Caco-2 (cell line): ENCODE measurements at places on chromosomes 3 and 15. TPM values are rescaled to one million over a fixed set of nuclear protein-coding genes. Genes with fewer than 3 reads are reported as not detected.
A peak's percentile ranks its signal among the peaks of the same experiment; 100 is the strongest.

- peaks cover 1% of the 10 kb centered on the region; the same call in 1 of the 2 replicates for H3K36me3 ChIP-seq
- DNase-seq: no peak
- H3K27ac ChIP-seq: no peak overlapping the region
- H3K27me3 ChIP-seq: no peaks in the 10 kb centered on the region
- no peak overlapping the region for H3K4me3 ChIP-seq
- no peaks in the 10 kb centered on the region for H3K4me1 ChIP-seq
These were observed 32.3 kb downstream of the TSPAN3 start for GRCh38 chr15:77038312-77039216.

GRCh38 chr15:71296315-71296679, 181.0 kb downstream of the THSD4 start:
- no peaks in the 10 kb centered on the region for H3K27me3 ChIP-seq
- H3K27ac ChIP-seq: no peak overlapping the region
- H3K36me3 ChIP-seq: no peaks in the 10 kb centered on the region

GRCh38 chr3:22886439-22887068, 316.6 kb upstream of the UBE2E2 start:
- H3K36me3 ChIP-seq: no peaks in the 10 kb centered on the region
- H3K4me1 ChIP-seq: no peaks in the 10 kb centered on the region
- DNase-seq: no peak
- no peak overlapping the region for H3K4me3 ChIP-seq
- no peaks in the 10 kb centered on the region for H3K27me3 ChIP-seq

- no peak overlapping the region for H3K27ac ChIP-seq
- H3K4me3 ChIP-seq: no peak overlapping the region
- DNase-seq: no peak
- no peaks in the 10 kb centered on the region for H3K27me3 ChIP-seq
These were observed 28.0 kb upstream of the TMOD3 start for GRCh38 chr15:51801391-51801835.

- H3K36me3 ChIP-seq: no peaks in the 10 kb centered on the region
- no peaks in the 10 kb centered on the region for H3K27me3 ChIP-seq
- no peak overlapping the region for H3K4me3 ChIP-seq
- H3K4me1 ChIP-seq: peaks cover 38% of the 10 kb centered on the region
- no peak for DNase-seq
These were observed 381.6 kb downstream of the FOXP1 start for GRCh38 chr3:71201939-71202338.

GRCh38 chr3:49461443-49462171, 8.5 kb upstream of the DAG1 start:
- H3K36me3 ChIP-seq: no peaks in the 10 kb centered on the region
- no peak overlapping the region for H3K4me3 ChIP-seq
- H3K27me3 ChIP-seq: no peaks in the 10 kb centered on the region
- H3K4me1 ChIP-seq: peaks cover 70% of the 10 kb centered on the region
- H3K27ac ChIP-seq: peak overlapping the region; percentile 91

DNA sequence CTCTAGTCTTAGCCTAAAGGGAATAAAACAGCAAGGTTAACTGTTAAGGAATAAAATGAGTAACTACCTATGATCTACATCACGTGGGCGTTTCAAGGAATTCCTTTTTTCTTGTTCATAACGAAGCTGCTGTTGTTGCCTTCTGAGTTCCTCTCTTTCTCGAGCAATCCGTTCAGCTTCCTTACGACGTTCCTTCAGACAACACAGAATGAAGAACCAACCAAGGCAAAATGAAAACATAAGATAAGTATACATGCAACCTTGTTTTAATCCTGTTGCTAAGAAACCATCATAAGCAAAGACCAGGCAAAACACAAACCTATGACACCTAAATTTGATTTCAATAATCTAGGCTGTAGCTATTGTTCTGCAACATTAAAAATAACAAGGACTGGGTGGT, 44.1 kb downstream of the SLTM start:
- DNase-seq: no peak
- H3K27me3 ChIP-seq: no peaks in the 10 kb centered on the region
- no peaks in the 10 kb centered on the region; the same call in 1 of the 2 replicates for H3K36me3 ChIP-seq
- H3K27ac ChIP-seq: no peak overlapping the region
- no peak overlapping the region for H3K4me3 ChIP-seq

DNA sequence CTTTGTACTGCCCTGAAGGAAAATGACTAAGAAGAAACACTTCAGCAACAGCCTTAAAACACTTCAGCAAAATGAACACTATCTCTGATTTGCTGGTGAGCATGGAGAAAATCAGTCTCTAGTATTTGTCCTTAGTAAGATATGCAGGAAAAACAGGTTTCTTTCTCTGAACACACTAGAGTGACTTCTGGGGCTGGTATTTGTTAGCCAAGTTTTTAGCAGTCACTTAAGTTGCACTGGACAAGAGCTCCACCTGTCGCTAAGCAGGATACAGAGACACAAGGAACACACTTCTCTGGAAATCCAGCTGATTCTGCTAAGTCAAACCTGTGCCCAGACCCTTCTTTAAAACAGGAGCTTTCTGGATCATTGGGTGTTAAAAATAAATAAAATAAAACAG, 65.3 kb downstream of the CHAC1 start:
- no peak overlapping the region for H3K27ac ChIP-seq
- 0 out of 2 replicates have a peak, but pooled peaks cover 5% of the 10 kb centered on the region for H3K4me1 ChIP-seq
- no peaks in the 10 kb centered on the region for H3K27me3 ChIP-seq

- no peaks in the 10 kb centered on the region for H3K27me3 ChIP-seq
- no peak for DNase-seq
- no peak overlapping the region for H3K4me3 ChIP-seq
- no peaks in the 10 kb centered on the region for H3K36me3 ChIP-seq
These were observed 257.9 kb downstream of the UACA start for GRCh38 chr15:70505411-70505919.

DNA sequence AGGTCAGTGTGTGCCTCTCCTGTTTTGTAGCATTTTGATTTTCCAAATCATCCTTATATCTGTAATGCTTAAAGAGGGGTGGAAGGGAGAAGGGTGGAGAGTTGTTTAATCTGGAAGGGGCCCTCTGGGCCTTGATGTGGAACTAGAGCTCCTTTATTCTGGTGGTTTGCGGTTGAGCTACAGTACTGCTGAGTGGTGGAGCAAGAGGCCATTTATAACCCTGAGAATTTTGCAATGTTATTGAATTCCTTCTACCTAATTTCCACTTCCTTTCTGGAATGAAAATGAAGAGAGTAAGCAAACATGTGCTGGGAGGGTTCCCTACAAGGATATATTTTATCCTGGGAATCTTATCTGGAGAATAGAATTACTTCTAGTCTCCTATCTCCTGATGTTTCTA, 35.3 kb upstream of the TUBGCP5 start:
- no peaks in the 10 kb centered on the region; the same call in 1 of the 2 replicates for H3K27me3 ChIP-seq
- no peak overlapping the region for H3K4me3 ChIP-seq
- H3K36me3 ChIP-seq: no peaks in the 10 kb centered on the region
- no peak overlapping the region for H3K27ac ChIP-seq
- peaks cover 7% of the 10 kb centered on the region for H3K4me1 ChIP-seq
- DNase-seq: no peak

- no peaks in the 10 kb centered on the region for H3K36me3 ChIP-seq
- H3K4me3 ChIP-seq: no peak overlapping the region
- H3K4me1 ChIP-seq: no peaks in the 10 kb centered on the region
- no peak for DNase-seq
These were observed 21.3 kb downstream of the FRMD5 start for GRCh38 chr15:44173813-44174212.

DNA sequence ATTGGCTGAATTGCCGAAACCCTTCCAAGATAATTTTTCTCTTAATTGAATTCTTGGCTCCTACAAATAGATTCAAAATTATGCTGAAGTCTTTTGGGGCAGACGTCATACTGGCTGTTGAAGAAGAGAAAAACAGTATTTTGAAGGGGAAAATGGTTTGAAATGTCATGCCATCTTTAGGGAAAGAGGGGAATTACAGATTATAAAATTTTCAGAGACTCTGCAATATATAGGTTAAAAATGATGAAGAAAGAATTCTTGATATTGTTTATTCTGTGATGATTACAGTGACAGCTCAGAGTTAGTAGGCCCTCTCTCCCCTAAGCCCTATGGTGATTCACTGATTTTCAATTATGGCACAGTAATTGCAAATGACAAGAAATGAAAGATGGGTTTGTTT, 86.1 kb downstream of the CGNL1 start:
- H3K27me3 ChIP-seq: no peaks in the 10 kb centered on the region
- DNase-seq: no peak
- H3K4me1 ChIP-seq: no peaks in the 10 kb centered on the region

DNA sequence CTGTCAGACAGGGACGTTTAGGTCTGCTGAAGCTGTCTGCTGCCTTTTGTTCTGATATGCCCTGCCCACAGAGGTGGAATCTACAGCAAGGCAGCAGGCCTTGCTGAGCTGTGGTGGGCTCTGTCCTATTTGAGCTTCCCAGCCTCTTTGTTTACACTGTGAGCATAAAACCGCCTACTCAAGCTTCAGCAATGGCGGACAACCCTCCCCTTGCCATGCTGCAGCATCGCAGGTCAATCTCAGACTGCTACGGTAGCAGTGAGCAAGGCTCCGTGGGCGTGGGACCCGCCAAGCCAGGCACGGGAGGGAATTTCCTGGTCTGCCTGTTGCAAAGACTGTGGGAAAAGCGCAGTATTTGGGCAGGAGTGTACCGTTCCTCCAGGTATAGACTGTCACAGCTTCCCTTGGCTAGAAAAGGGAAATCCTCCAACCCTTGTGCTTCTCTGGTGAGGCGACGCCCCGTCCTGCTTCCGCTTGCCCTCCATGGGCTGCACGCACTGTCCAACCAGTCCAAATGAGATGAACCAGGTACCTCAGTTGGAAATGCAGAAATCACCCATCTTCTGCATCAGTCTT, 71.4 kb downstream of the SPSB4 start:
- H3K36me3 ChIP-seq: no peaks in the 10 kb centered on the region
- no peak overlapping the region for H3K27ac ChIP-seq
- no peak overlapping the region for H3K4me3 ChIP-seq
- no peaks in the 10 kb centered on the region; the same call in 1 of the 2 replicates for H3K27me3 ChIP-seq
- DNase-seq: no peak

DNA sequence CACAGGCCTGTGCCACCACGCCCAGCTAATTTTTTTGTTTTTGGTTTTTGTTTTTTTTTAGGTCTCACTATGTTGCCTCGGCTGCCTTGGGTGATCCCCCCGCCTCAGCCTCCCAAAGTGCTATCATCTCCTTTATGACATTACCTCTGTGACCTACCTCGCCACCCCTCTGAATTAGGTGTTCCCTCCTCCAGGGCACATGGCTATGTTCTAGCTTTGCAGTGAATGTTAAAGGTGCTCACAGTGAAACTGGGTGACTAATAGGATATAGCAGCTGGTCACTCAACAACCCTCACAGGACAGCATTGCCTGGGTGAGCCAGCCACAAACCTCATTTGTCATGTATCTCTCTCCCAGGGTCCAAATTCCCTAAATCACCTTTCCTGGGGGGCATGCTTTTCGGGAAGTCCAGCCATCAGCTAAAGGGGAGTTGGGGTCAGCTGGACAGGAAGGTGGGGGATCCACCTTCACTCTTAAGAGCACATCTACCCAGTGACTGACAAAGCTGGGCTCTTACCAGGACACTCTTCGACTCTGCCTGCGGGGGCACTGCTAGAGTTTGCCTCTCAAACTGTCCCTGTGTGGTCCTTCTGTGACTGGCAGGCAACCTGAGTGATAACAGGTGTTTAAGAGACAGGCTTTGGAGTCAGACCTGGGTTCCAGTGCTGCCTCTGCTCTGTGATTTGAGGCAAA, 1.6 kb upstream of the TTLL3 start:
- no peak overlapping the region for H3K4me3 ChIP-seq
- H3K27ac ChIP-seq: peak overlapping the region; percentile 87
- no peaks in the 10 kb centered on the region for H3K27me3 ChIP-seq
- peaks cover 12% of the 10 kb centered on the region for H3K4me1 ChIP-seq

GRCh38 chr3:46561951-46562350, 4.2 kb downstream of the LRRC2 start:
- no peaks in the 10 kb centered on the region for H3K36me3 ChIP-seq
- peaks cover 14% of the 10 kb centered on the region; the same call in 1 of the 2 replicates for H3K4me1 ChIP-seq
- no peak for DNase-seq

DNA sequence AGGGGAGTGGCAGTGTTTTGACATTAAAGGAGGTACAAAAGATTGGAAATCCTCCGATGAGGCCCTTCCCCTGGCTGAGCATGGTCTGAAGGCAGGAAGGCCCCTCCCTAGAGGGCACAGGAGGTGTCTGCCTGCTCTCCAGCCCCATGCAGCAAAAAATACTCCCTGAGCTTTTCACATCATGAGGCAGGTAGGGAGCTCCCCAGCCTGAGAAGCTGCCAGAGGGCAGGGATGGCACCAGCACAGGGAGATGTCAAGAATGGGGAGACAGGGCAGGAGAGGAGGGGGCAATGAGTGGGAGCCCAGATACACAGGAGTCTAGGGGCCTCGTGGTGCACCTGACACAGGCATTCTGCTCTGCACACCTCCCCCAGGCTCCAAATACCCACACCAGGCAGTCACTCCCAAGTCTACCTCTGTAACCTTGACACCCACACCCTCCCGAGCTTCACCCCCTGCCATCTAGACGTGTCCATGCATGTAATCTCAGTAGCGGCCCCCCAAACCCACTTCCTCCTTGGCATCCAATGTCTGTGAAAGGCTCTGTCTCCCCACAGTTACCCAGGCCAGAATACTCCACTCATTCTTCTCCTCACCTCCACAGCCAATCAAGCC, 22.9 kb downstream of the GRAMD2A start:
- H3K27ac ChIP-seq: no peak overlapping the region
- no peaks in the 10 kb centered on the region for H3K27me3 ChIP-seq
- no peak for DNase-seq
- H3K36me3 ChIP-seq: no peaks in the 10 kb centered on the region
- H3K4me1 ChIP-seq: peaks cover 13% of the 10 kb centered on the region
- no peak overlapping the region for H3K4me3 ChIP-seq

DNA sequence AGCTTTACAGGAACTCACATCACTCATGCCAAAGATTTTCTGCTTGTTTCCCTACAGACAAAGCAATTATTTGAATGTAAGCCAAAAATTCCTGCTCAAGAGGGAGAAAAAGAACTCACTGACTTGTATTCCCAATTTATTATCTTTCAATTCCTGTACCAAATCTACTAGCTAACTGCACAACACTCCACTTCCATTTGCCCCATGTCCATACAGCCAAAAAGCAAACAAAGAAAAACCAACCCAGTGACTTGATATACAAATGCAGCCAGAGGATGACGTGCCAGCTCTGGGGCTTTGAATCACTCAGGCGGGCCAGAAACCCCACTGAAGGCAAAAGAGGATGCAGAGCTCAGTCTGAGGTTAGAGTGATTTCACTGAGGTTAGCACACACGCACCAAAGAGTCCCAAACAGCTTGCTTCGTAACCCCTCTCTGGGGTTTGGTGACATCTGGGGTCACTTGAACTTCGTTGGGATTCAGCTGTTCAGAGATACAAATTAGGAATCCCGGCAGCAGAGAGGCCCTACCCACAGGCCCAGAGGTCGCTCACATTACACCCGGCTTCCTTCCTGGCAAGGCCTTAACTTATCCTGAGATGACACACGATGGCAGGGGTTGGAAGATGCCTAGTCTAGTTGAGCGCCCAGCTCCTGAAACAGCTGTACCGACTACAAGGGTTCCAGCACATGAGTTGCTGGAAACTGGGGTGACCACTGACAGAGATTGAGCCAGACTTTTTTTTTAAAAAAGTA, 1.6 kb downstream of the RFTN1 start:
- H3K36me3 ChIP-seq: no peaks in the 10 kb centered on the region; the same call in 1 of the 2 replicates
- H3K4me1 ChIP-seq: no peaks in the 10 kb centered on the region; the same call in 1 of the 2 replicates
- peak overlapping the region; percentile 72; the same call in 1 of the 2 replicates for H3K4me3 ChIP-seq
- H3K27ac ChIP-seq: no peak overlapping the region
- no peaks in the 10 kb centered on the region for H3K27me3 ChIP-seq

The P3H2 gene
- total RNA-seq: 37.9 and 55.8 TPM in 2 replicates

The ASB14 gene
- not detected in 2 replicates for total RNA-seq

The CCRL2 gene
- total RNA-seq: 0.44 and 1.0 TPM in 2 replicates

The MB21D2 gene
- 10.6 and 11.0 TPM in 2 replicates for total RNA-seq

The SPTBN5 gene
- total RNA-seq: 2.3 and 2.5 TPM in 2 replicates

The SLC27A2 gene
- total RNA-seq: 31.2 and 36.1 TPM in 2 replicates

The GOLGA8R gene
- not detected in 2 replicates for total RNA-seq
